ENCODE measurements at places on chromosomes 13 and 19. TPM values are rescaled to one million over a fixed set of nuclear protein-coding genes. Genes with fewer than 3 reads are reported as not detected.

DNA sequence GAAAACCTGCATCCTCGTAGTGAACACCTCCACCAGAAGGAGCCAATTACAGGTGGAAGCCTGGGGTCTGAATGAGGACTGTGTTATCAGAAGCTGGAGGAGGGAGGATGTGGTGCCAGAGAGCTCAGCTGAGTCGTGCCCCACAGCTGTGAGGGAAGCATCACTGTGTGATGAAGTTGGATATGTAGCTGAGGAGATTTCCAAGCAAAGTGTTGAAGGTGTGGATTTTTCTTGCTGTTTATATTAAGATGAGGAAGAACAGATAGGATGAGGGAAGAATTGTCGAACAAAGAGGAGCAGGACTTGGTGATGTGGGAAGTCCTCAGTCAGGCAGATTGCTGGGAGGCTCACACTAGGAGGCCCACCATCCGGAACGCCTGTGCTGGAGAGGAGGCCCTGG is 4.4 kb downstream of the RAB20 start:
- no peak overlapping the region for H3K27ac ChIP-seq
- DNase-seq, result no peak
- H3K4me3 ChIP-seq, result no peak overlapping the region
- no peaks in the 10 kb centered on the region for H3K36me3 ChIP-seq
- no peaks in the 10 kb centered on the region for H3K27me3 ChIP-seq
- H3K4me1 ChIP-seq, result no peaks in the 10 kb centered on the region

DNA sequence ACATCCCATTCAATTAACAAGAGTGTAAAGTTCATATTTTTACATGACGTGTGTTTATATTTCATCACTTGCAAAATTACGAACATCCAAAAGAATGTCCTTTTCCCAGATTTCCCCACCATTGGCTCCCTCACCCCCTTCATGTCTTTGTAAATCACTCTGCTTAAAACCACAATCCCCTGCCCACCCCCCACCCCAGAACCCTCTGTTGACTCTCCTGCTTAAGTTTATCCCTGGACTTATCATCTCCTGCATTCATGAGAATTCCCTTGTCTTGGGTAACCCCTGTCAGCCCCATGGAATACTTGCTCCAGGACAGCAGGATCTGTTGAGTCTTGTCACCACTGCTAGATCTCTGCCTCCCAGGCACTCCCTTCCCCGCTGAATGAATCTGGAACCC is 109.9 kb downstream of the COL4A1 start:
- H3K27me3 ChIP-seq, result no peaks in the 10 kb centered on the region
- DNase-seq, result no peak
- H3K36me3 ChIP-seq, result peaks cover 10% of the 10 kb centered on the region

GRCh38 chr19:41546386-41546789 is 29.6 kb upstream of the CEACAM21 start:
- peaks cover 2% of the 10 kb centered on the region for H3K27me3 ChIP-seq
- H3K4me3 ChIP-seq, result no peak overlapping the region
- no peaks in the 10 kb centered on the region for H3K4me1 ChIP-seq
- DNase-seq, result no peak
- H3K36me3 ChIP-seq, result no peaks in the 10 kb centered on the region
- no peak overlapping the region for H3K27ac ChIP-seq

DNA sequence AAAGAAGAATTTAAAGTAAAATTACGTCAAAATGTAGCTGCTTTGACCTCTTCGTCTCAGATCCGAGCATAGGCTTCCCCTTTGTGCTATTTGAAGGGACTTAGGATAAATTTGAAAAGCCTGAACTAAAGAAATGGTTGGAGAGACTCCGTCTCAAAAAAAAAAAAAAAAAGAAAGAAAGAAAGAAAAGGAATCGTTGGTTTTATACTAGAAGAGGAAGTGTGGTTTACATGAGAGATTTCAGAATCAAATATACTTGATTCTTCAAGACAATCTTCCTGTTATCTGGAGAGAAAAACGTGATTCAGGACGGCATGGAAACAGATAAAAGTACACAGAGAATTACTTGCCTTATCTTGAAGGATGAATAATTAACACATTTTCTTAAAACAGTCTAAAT is 474 bp upstream of the ZNF780B start:
- no peak overlapping the region for H3K27ac ChIP-seq
- H3K4me1 ChIP-seq, result no peaks in the 10 kb centered on the region
- DNase-seq, result no peak
- no peaks in the 10 kb centered on the region for H3K27me3 ChIP-seq
- peak overlapping the region; percentile 35 for H3K4me3 ChIP-seq
- H3K36me3 ChIP-seq, result no peaks in the 10 kb centered on the region

DNA sequence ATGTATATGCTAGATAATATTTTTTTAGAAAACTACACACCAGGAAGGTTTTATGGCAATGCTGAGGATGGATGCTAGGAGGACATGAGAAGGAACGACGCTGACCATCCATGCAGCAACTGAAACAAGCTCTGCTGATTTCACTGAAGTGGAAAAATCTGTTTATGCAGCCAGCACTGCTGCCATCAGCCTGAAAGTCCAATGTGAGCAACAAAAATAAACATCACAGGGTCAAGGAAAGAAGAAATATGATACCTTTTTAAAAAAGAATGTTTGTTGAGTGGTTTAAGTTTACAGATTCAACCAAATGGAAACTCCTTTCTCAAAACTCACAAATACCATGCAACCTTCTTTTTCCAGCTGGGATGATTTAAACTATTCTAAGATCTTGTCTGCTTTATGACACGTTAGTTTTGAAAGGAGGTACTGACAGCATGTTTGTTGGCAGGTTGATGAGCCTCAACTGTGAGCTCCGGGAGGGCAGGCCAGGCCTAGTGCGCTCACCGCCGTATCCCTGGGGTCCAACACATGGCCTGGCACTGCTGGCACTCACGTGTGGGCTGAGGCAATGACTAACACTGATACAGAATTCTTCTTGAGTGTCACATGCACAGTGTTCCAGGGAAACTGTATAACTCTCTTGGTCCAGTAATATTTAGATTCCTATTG is 46.8 kb downstream of the LATS2 start:
- no peaks in the 10 kb centered on the region for H3K36me3 ChIP-seq
- H3K4me3 ChIP-seq, result no peak overlapping the region
- no peak for DNase-seq
- H3K4me1 ChIP-seq, result peaks cover 3% of the 10 kb centered on the region
- H3K27ac ChIP-seq, result peak overlapping the region; percentile 35

DNA sequence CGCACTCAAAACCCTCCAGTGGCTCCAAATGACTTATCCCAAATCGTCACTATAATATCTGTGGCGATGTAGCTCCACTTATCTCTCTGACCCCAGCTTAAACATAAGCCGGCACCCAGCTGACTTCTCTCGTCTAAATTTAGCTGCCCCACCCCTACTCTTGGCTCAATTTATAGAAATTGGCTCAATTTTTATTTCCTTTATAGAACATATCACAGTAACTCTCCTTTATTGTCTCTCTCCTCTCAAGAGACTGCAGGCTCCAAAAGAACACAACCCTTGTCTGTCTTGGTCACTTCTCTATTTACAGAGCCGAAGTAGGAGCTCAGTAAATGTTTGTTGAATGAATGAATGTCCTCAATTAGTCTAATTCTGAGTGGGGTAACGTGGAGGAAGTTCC is 805 bp downstream of the ZNF784 start:
- H3K27ac ChIP-seq, result no peak overlapping the region
- H3K27me3 ChIP-seq, result no peaks in the 10 kb centered on the region
- no peaks in the 10 kb centered on the region for H3K4me1 ChIP-seq
- H3K4me3 ChIP-seq, result no peak overlapping the region
- no peaks in the 10 kb centered on the region for H3K36me3 ChIP-seq

DNA sequence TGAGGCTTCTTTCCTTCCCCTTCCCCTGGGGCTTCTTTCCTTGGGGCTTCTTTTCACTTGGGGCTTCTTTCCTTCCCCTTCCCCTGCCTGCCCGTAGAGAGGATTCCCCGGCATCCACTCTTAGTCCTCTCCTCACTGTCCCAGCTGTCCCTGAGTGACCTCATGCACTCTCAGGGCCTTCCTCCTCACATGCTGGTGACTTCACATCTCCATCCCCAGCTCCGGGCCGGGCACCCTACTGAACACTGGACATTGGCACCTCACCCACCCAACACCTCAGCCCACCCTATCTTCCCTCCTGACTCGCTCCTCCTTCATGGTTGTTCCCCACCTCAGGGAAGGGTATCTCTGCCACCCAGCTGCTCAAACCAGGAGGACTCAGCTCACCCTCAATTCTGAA is 130.6 kb downstream of the STARD13 start:
- H3K27me3 ChIP-seq, result no peaks in the 10 kb centered on the region
- no peak overlapping the region for H3K4me3 ChIP-seq
- no peak for DNase-seq
- peaks cover 1% of the 10 kb centered on the region for H3K36me3 ChIP-seq
- H3K4me1 ChIP-seq, result no peaks in the 10 kb centered on the region

- H3K27me3 ChIP-seq, result no peaks in the 10 kb centered on the region
- H3K4me3 ChIP-seq, result no peak overlapping the region
- H3K27ac ChIP-seq, result no peak overlapping the region
- peaks cover 11% of the 10 kb centered on the region for H3K4me1 ChIP-seq
These were observed 173.0 kb downstream of the KLF12 start for GRCh38 chr13:73961181-73961580.

- H3K4me1 ChIP-seq, result no peaks in the 10 kb centered on the region
- H3K27ac ChIP-seq, result no peak within 1 kb of the TSS
- no peaks in the 10 kb centered on the region for H3K27me3 ChIP-seq
- DNase-seq, result peak; percentile 63
These were observed at the start of gene ACP5 for GRCh38 chr19:11577451-11578257. Gene ACP5 (minus strand): TSS chr19:11577645. CDS start chr19:11577317, 328 bp downstream.

The MAB21L1 gene
- 0.32 TPM for total RNA-seq

DNA sequence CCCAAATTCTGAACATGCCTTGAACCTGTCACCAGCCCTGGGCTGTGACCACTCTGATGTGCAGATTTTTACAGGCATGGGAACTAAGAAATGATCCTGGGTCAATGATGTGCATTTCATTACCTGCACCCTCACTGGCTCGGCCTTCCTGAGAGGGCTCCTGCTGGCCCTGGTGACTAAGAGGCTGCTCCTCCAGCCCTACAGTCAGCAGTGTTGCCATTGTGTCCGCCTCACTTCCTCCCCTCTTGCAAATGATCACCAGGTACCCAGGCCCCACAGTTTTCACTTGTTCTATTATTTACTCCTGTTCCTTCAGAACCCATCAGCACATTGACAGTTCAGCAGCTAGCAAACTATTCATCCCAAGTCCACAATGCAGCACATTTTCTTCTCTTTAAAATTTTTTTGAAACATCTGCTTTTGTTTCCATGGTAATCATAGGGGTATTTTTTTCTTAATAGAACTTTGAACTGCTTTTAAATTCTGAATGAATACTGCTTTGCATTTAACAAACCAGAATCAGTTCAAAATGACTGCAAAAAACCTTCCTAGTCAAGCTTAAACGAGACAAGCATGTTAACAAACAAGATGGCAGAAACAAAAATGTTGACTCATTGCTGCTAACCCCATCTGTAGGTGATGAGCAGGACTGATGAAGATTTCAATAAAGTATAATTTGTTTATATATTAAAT is 29.3 kb downstream of the STARD13 start:
- no peaks in the 10 kb centered on the region for H3K27me3 ChIP-seq
- no peak for DNase-seq
- H3K4me1 ChIP-seq, result no peaks in the 10 kb centered on the region

DNA sequence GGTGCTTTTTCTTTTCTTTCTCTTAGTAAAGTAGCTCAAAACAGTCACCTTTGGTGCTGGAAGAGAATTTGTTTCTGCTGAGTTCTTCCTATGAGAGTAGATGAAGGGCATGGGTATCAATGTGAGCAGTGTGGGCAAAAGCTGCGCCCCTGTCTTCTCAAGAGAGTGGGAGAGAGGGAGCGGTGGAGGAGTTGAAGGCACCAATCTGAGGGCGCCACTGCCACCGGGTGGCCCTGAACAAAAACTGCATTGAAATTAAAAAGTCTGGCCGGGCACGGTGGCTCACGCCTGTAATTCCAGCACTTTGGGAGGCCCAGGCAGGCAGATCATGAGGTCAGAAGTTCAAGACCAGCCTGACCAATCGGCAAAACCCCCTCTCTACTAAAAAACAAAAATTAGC is 28.7 kb upstream of the EPHX3 start:
- H3K4me1 ChIP-seq, result no peaks in the 10 kb centered on the region
- no peaks in the 10 kb centered on the region for H3K36me3 ChIP-seq
- H3K27me3 ChIP-seq, result no peaks in the 10 kb centered on the region
- no peak for DNase-seq
- H3K4me3 ChIP-seq, result no peak overlapping the region
- no peak overlapping the region for H3K27ac ChIP-seq

The TSSK6 gene
- 0.84 TPM for total RNA-seq

DNA sequence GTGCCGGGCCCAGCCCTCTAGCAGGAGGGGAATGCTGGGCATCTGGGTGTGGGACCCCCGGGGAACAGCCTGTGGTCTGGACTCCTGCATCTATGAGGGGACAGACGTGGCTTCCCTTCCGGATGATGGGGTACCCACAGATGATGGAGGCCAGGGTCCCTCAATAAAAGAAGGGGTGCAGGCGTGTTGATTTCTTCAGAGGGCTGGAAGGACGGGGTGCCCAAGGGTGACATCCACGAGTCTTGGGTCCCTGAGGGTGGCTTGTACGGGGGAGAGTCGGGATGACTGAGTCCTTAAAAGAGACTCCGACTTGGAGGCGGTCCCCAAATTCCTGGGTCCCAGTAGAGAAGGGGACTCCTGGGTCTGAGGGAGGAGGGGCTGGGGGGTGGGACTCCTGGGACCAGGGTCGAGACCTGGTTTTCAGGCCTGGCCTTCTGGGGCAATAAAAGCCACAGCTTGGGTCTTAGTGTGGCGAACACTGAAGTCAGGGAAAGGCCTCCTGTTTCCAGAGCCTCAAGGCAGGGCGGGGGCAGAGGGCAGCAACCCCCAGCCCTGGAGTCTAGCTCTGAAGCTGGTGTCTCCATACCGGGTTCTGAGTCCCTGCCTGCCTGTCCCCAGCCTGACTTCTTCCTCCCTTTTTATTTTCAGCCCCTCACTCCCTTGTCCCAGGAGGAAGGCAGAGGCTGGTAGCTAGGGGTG is 459 bp upstream of the GRIN2D start:
- H3K4me1 ChIP-seq, result no peaks in the 10 kb centered on the region
- H3K27me3 ChIP-seq, result no peaks in the 10 kb centered on the region
- no peaks in the 10 kb centered on the region for H3K36me3 ChIP-seq
- no peak for DNase-seq
- no peak overlapping the region for H3K27ac ChIP-seq
- H3K4me3 ChIP-seq, result no peak overlapping the region

- peak overlapping the region; percentile 44 for H3K4me3 ChIP-seq
- H3K27ac ChIP-seq, result no peak overlapping the region
- H3K4me1 ChIP-seq, result no peaks in the 10 kb centered on the region
- no peak for DNase-seq
These were observed 630 bp downstream of the PNPLA6 start for GRCh38 chr19:7535998-7536695.

- H3K4me1 ChIP-seq, result no peaks in the 10 kb centered on the region
- peak; percentile 15 for DNase-seq
- H3K27me3 ChIP-seq, result no peaks in the 10 kb centered on the region
These were observed 2.3 kb downstream of the ATP11A start for GRCh38 chr13:112692104-112692503.

The SERPINE3 gene
- not detected for total RNA-seq

DNA sequence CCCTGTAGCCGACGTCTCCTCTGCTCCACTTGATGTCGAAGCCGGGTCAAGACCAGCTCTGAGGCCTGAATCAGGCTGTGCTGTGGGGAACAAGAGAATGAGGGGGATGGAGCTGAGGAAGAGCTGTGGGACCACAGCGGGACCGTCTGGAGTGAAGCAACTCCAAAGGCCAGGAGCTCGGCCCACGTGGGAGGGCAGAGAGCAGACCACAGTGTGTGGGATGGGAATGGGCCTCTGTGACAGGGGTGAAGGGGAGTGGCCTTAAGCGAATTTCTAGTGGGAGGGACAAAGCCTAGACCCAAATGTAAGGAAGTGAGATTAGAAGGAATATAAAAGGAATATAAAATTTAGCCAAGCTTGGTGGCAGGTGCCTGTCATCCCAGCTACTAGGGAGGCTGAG is 3.8 kb upstream of the SLC8A2 start:
- no peaks in the 10 kb centered on the region for H3K27me3 ChIP-seq
- DNase-seq, result no peak
- H3K4me1 ChIP-seq, result no peaks in the 10 kb centered on the region

The CNN2 gene
- 185 TPM for total RNA-seq

The CCDC70 gene
- not detected for total RNA-seq
